Stimulated activated CD8-positive, alpha-beta memory T cell treated with anti-CD3 and anti-CD28 coated beads, Interleukin-4, amount 100 ng/mL, for 1 hour (primary cell): ENCODE measurements at places on chromosomes 4 and X.

- DNase-seq: no peak
These were observed 111.9 kb downstream of the DCTD start for GRCh38 chr4:182805321-182805720.

- DNase-seq: no peak
These were observed 19.3 kb downstream of the SLC25A53 start for GRCh38 chrX:104137496-104137895.

- no peak for DNase-seq
These were observed 4.4 kb downstream of the ANAPC10 start for GRCh38 chr4:145093638-145094037.

GRCh38 chr4:59180161-59180560, 2020.0 kb upstream of the ADGRL3 start:
- DNase-seq: no peak

- no peak for DNase-seq
These were observed 89.1 kb downstream of the DCAF8L2 start for GRCh38 chrX:27679281-27679680.
